Upper lobe of left lung (tissue), 6 donors: ENCODE measurements at places on chromosomes 3 and 15. TPM values are rescaled to one million over a fixed set of nuclear protein-coding genes. Genes with fewer than 3 reads are reported as not detected.
A peak's percentile ranks its signal among the peaks of the same experiment; 100 is the strongest.

The EXD1 gene
- total RNA-seq, result not detected

The SLC30A4 gene
- total RNA-seq, result 1.4 TPM

The SERINC4 gene
- not detected for total RNA-seq

The FOXB1 gene
- not detected for total RNA-seq

The EFCC1 gene
- 8.2 TPM for total RNA-seq

The PARP15 gene
- total RNA-seq, result 12.2 TPM

The SLC2A2 gene
- total RNA-seq, result not detected

The TOPBP1 gene
- total RNA-seq, result 32.5 TPM

The GUCA1C gene
- total RNA-seq, result not detected

The CDC25A gene
- total RNA-seq, result not detected

The IL17RD gene
- total RNA-seq, result 2.7 TPM

DNA sequence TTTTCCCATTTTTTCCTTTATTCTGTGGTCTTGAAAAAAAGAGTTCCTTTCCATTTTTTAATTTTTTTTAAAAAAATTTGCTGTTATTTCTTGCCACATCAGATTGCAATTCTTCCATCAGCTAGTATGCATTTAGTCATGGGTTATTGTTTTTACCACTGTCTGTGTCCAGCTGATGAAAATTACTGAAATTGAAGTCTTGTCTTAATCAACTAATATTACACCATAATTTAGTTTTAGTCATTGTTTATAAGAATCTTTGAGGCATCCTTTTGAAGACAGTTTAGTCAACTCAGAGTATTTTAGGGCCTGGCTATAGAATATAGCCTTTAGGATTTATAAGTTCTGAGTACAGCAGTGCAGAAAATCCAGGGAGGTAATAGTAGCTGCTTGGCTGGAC is 172.1 kb downstream of the LRTM1 start:
- H3K27me3 ChIP-seq, result no peaks in the 10 kb centered on the region
- no peak overlapping the region for H3K27ac ChIP-seq
- H3K4me3 ChIP-seq, result no peak overlapping the region

GRCh38 chr3:32531010-32531647 is 28.5 kb upstream of the CMTM6 start:
- H3K27ac ChIP-seq, result no peak overlapping the region
- no peaks in the 10 kb centered on the region for H3K4me1 ChIP-seq
- H3K36me3 ChIP-seq, result peaks cover 24% of the 10 kb centered on the region
- no peaks in the 10 kb centered on the region for H3K27me3 ChIP-seq
- no peak for DNase-seq

GRCh38 chr15:73125219-73125618 is 73.0 kb downstream of the NEO1 start:
- no peak overlapping the region for H3K27ac ChIP-seq
- no peaks in the 10 kb centered on the region for H3K4me1 ChIP-seq
- H3K27me3 ChIP-seq, result no peaks in the 10 kb centered on the region
- DNase-seq, result no peak
- H3K4me3 ChIP-seq, result no peak overlapping the region

- DNase-seq, result no peak
- H3K36me3 ChIP-seq, result no peaks in the 10 kb centered on the region
- H3K27ac ChIP-seq, result no peak overlapping the region
- H3K4me3 ChIP-seq, result no peak overlapping the region
Observed at GRCh38 chr3:10553591-10554235, 48.3 kb upstream of the ATP2B2 start.

- H3K4me1 ChIP-seq, result peaks cover 12% of the 10 kb centered on the region
- no peaks in the 10 kb centered on the region for H3K27me3 ChIP-seq
- no peak for DNase-seq
Observed at GRCh38 chr3:194051366-194052149, 84.4 kb upstream of the HES1 start.

- no peaks in the 10 kb centered on the region for H3K27me3 ChIP-seq
- peaks cover 28% of the 10 kb centered on the region for H3K4me1 ChIP-seq
- peak overlapping the region; percentile 100 for H3K27ac ChIP-seq
- H3K4me3 ChIP-seq, result peak overlapping the region; percentile 75
- no peaks in the 10 kb centered on the region for H3K36me3 ChIP-seq
- no peak for DNase-seq
Observed at GRCh38 chr3:32571192-32571485, 481 bp upstream of the DYNC1LI1 start.

DNA sequence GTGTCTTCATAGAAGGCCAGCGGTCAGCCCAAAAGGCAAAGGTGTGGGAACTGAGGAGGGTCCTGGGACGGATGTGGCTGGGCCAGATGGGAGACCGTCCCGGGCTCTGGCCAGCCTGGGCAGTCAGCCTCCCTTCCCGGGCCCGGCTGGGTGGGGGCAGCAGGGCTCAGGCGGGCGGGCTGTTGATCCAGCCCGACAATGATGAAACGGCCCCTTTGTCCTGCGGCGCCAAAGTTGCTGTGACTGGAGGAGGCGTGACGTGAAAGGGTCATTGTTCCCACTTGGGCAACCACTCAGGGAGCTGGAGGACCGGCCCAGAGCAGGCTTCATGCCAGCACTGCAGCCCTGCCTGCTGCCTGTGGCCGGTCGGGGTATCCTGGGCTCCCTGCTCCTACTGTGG is 16.5 kb downstream of the DUSP7 start:
- DNase-seq, result peak; percentile 93
- H3K27ac ChIP-seq, result peak overlapping the region; percentile 90
- H3K36me3 ChIP-seq, result no peaks in the 10 kb centered on the region
- H3K27me3 ChIP-seq, result no peaks in the 10 kb centered on the region
- H3K4me3 ChIP-seq, result no peak overlapping the region

DNA sequence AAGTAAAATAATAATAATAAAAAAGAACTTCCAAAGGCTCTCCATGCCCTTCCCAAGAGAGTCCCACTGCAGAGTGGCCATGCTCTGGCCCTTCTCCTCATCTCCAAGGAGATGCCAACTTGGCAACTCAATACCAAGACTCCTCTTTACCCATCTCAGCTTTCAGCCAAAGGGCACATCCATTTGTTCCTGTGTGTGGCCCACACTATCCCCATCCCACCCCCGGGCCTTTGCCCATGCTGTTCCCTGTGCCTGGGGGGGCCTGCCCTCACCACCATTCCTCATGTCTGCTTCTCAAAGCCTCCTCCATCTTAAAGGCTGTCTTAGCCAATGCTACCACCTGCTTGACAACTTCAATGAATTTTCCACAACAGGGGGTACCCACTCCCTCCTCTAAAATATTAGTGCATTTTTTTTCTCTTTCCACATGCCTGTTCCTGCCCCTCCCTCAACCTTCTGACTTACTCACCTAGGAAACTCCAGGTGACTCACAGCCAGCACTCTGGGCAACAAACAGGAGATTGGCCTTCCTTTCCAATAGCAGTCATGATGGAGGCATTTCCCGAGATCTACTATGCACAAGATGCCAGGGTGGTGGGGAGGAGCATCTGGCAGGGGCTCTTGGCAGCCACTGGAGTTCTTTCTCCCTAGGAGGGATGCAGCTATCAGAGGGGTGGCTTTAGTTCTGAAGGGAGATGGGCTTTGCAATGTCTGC is 109.4 kb upstream of the SMAD3 start:
- H3K4me1 ChIP-seq, result peaks cover 7% of the 10 kb centered on the region
- no peak overlapping the region for H3K27ac ChIP-seq
- H3K4me3 ChIP-seq, result no peak overlapping the region
- no peak for DNase-seq

GRCh38 chr15:67520321-67521028 is 456 bp upstream of the C15orf61 start:
- peaks cover 28% of the 10 kb centered on the region for H3K4me1 ChIP-seq
- no peaks in the 10 kb centered on the region for H3K27me3 ChIP-seq
- H3K4me3 ChIP-seq, result peak overlapping the region; percentile 89
- H3K27ac ChIP-seq, result peak overlapping the region; percentile 91
- no peak for DNase-seq

- no peak overlapping the region for H3K27ac ChIP-seq
- peak; percentile 95 for DNase-seq
- no peaks in the 10 kb centered on the region for H3K36me3 ChIP-seq
- no peaks in the 10 kb centered on the region for H3K27me3 ChIP-seq
Observed at GRCh38 chr3:133927540-133928066, 31.9 kb upstream of the RAB6B start.

- no peak overlapping the region for H3K27ac ChIP-seq
- no peaks in the 10 kb centered on the region for H3K36me3 ChIP-seq
- H3K27me3 ChIP-seq, result no peaks in the 10 kb centered on the region
- H3K4me1 ChIP-seq, result no peaks in the 10 kb centered on the region
Observed at GRCh38 chr3:29827756-29828155, 546.9 kb downstream of the RBMS3 start.

DNA sequence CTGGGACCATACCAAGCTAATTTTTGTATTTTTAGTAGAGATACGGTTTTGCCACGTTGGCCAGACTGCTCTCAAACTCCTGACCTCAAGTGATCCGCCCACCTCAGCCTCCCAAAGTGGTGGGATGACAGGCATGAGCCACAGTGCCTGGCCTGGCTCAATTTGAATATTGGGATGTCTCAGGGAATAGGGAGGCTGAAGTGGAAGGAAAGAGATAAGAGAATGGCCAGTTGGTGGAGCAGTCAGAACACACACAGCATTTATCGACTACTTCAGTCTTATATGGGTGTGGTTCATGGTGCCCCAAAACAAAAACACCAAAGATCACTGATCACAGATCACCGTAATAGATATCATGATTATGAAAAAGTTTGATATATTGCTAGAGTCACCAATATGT is 144.4 kb downstream of the GMNC start:
- no peak overlapping the region for H3K4me3 ChIP-seq
- no peaks in the 10 kb centered on the region for H3K4me1 ChIP-seq
- no peak overlapping the region for H3K27ac ChIP-seq
- no peak for DNase-seq
- H3K36me3 ChIP-seq, result no peaks in the 10 kb centered on the region
- H3K27me3 ChIP-seq, result no peaks in the 10 kb centered on the region

DNA sequence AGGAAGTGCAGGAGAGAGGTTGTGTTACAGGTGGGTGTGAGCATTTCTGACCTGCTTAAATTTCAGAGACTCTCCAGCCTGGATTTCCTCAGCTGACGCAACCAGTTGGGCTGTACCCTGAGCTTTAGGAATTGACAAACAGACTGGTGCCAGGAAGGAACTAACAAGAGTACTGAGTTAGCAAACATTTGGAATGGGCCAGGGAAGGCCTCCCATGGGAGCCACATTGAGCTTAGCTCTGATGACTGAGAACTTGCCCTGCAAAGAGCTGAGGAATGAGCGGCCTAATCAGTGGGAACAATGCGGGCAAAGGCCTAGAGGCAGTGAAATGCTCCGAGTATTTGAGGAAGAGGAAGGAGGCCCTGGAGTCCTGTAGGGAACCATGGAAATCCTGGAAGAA is 254.2 kb downstream of the FEZF2 start:
- no peaks in the 10 kb centered on the region for H3K36me3 ChIP-seq
- no peak overlapping the region for H3K4me3 ChIP-seq
- no peaks in the 10 kb centered on the region for H3K4me1 ChIP-seq

DNA sequence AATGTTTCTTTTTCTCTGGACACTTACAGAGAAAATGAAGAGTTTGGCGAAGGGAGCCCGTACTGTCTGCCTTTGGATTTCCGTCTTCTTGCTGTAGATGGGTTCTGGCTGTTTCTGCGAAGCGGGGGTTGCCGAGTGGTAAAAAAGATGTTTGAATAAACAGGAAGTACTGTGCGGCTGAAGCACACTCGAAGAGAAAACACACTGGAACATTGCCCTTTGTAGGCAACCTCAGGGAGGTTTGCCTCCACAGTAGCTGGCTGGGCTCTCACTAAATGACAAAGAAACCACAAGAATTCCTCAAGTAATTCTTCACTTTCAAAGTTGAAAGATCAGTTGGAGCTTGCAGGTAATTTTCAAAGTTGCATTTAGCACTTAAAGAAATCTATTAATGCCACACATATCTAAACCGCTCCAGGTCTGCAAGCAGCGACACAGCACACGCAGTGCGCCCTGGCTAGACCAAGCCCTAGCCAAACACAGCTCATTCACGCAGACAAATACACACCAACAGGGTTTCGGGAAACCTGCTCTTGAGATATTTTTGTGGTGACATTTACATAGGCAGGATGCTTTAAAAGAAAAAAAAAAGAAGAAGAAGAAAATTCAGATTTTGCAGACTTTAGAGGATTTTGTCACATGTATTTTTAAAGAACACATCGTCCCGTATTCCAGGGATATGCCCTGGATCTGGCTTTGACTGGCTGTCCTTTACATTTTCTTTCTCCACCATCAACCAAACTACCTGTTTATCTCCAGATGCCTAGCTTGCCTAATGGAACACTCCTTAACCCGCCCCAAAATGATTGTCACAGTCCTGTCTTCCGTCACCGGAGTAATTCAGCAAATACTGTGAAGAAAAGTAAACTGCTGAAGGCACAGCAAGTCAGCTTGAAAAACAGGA is 452.8 kb downstream of the FOXP1 start:
- H3K4me3 ChIP-seq, result peak overlapping the region; percentile 53
- H3K27ac ChIP-seq, result peak overlapping the region; percentile 89
- H3K27me3 ChIP-seq, result no peaks in the 10 kb centered on the region
- DNase-seq, result peak; percentile 93
- peaks cover 47% of the 10 kb centered on the region for H3K4me1 ChIP-seq

GRCh38 chr15:25894371-25894902 is 31.3 kb upstream of the ATP10A start:
- DNase-seq, result no peak
- no peaks in the 10 kb centered on the region for H3K36me3 ChIP-seq
- no peak overlapping the region for H3K27ac ChIP-seq
